Activated CD8-positive, alpha-beta memory T cell treated with anti-CD3 and anti-CD28 coated beads for 1 hour (primary cell): ENCODE measurements at places on chromosomes 16 and 17.

DNA sequence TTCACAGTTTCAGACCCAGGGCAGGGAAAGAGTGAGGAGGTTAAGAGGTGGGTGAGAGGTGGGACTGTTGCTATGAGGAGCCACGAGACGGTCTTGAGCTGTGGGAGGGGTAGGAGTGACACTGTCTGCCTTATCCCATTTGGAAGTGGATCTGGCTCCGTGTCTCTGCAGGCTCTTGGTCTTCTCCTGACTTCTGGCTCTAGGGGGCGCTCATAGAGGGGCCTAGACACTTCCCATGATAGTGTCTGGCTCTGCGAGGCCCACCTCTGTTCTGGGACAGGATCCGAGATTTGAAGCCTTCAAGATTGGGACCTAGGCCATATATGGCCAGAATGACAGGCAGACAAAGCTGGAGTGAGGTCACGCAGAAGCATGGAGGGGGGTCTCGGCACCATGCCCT is 204.5 kb downstream of the GSG1L start:
- no peak for DNase-seq

- no peak for DNase-seq
These were observed 968 bp downstream of the MRPL28 start for GRCh38 chr16:369275-369865.

DNA sequence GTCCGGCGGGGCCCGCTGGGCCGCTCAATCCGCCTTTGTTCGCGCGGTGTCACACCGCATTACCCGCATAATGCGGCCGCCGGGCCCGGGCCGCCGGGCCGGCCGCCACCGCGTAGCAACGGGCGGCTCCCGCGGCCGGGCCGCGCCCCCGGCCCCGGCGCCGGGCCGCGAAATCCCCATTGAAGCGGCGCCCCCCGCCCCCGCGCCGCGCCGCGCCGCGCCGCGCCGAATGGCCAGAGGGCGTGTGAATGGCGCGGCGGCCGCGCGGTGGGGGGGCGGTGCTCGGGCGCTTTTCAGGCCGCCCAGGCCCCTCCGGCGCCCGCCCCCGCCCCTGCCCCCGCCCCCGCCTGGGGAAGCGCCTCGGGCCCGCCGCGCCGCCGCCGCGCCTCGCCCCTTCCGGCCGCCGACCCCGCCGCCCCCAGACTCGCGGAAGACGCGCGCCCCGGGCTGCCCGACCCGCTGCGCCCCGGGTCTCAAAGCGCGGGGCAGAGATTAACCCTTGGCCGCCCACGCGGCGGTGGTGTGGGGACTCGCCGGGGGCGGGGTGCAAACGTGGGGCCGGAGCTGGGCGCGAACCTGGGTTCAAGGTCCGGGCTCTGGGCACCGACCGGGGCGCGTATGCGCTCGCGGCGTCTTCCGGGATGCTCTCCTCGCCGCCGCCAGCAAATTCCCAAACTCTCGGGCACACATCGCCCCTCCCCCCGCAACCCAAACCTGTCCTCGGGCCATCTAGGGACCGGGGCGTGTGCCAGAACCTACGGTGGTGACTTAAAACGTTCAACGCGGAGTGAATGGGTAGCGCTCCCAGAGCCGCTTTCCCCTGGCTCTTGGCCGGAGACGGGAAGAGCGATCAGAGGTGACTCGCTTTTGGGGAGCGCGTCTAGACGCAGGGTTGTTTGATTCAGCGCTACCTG is 46.7 kb downstream of the WNT3 start:
- no peak for DNase-seq

DNA sequence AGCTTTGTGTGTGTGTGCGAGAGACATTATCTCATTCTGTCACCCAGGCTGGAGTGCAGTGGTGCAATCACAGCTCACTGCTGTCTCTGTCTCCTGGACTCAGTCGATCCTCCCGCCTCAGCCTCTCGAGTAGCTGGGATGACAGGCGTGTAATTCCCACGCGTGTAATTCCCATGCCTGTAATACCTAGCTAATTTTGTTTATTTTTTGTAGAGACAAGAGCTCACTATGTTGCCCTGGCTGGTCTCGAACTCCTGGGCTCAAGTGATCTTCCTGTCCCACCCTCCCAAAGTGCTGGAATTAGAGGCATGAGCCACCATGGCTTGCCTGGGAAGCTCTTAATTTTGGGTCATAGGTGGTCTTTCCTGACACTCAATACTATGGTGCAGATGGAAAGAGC is 205.3 kb upstream of the TNRC6C start:
- no peak for DNase-seq

DNA sequence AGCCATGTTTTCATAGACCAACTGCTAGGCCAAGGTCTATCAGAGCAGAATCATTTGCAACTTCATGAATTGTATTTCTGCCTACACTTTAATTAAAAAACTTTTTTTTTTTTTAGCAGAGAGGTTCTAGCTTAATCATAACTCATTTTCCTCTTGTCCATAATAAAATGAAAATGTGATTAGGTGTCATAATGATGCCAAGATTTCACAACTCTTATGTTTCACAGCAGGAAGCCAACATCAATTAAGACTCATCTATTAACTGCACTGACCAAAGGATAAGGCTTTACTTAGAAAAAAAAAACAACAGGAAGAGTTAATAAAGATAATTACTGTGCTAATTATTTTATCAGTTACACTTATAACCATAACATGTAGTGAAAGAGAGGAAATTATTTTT is 18.9 kb upstream of the RNF43 start:
- no peak for DNase-seq

DNA sequence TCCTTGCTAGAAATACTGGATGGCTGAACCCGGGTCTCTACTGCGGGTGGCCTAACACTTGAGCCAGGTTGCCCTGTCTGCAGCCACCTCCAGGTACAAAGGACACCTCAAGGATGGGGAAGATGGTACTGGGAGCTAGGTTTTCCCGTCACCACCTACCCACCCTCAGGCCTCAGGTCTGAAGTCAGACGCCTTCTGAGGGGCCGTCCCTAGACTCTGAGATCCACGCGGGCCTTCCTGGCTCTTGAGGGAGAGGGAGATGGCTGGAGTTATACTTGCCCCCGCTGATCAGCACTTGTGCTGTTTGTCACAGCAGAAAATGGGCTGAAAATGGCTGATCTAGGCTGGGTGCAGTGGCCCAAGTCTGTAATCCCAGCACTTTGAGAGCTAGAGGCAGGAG is 10.6 kb downstream of the TRPV3 start:
- DNase-seq: no peak

DNA sequence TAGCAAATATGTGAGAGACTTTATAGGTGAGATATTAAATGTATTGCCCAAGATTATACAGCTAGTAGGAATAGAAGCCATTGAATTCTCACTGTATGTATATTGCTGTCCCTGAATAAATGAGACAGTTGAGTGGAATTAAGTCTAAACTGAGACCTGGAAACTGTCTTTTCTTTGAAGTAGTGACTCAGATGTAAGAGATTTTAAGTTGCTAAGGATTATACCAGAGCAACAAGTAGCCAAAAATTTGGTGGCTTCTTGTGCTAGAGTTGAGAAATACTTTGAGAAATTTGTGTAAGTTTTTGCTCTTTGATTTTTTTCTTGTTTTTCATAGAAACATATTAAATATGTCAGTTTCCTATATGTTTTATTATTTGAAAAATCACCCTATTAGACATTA is 58.7 kb downstream of the TANC2 start:
- no peak for DNase-seq

GRCh38 chr17:41773190-41773588 is 13.3 kb downstream of the JUP start:
- no peak for DNase-seq

- no peak for DNase-seq
These were observed 1.4 kb downstream of the HBM start for GRCh38 chr16:167122-167690.

DNA sequence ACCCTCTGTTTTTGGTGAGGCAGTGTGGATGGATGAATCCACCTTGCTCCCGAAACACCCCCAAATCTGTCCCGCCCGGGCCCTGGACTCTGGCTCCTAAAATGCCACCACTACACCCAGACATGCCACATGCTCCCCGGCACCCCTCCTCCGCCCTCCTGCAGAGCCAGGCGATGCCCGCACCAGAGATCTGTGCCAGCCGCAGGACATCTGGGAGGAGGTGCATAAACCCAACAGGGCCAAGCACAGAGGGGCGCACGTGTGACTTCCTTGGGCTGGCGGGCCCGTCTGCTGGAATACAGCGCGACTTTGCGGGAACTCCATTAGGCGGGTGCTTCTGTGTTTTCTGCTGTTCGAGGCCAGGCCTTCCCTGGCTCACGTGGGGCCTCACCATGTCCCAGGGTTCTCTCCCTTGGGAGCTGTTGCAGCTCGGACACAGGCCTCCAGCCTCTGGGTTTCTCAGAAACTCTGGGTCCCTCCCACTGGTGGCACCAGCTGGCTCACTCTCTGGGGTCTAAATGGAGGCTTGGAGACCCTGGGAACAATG is 14.1 kb upstream of the ACSF3 start:
- DNase-seq: no peak

- DNase-seq: no peak
These were observed 718.8 kb upstream of the SOX9 start for GRCh38 chr17:71402007-71402406.
